ENCODE measurements at places on chromosomes 2 and 18.

DNA sequence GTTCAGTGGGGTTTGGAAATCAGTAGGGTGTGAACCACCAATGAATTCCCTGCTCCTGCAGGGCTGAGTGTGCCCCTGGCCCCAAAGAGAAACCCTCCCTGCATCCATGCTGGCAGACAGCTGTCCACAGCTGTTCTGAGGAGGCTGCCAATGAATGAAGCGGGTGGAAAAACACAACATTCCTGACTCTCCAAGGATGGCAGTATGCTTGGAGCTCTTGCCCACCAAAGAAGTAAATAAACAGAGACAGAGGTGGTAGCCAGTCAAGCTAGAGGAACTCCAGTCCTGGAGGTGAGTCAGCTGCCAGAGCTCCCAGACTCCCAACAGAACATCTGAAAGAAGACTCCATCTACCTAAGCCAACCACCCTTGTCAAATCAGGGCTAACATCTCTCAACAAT, 6.2 kb downstream of the ZBTB7C start:
- no peak for DNase-seq

DNA sequence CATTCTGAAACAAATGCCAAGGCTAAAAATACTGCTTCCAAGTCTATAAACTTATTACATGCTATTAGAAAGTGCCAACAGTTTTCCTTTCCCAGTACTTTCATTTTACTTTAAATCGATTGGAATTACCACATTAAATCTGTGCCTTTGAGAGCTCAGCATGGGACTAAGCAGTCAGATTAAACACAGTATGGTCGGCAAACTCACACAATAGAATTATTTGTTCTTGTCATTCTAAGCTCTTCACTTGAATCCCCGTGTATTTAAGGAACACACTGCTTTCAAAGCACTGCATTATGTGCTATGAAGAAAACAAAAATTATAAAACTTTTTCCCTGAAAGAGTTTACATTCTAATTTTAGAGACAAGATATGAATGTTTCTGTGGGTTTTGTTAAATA, 444.4 kb upstream of the SLC39A10 start:
- no peak for DNase-seq

- DNase-seq = no peak
Observed at GRCh38 chr2:236041616-236042015, 126.6 kb downstream of the GBX2 start.

GRCh38 chr2:217647925-217648324, 354.9 kb downstream of the TNS1 start:
- DNase-seq = no peak

DNA sequence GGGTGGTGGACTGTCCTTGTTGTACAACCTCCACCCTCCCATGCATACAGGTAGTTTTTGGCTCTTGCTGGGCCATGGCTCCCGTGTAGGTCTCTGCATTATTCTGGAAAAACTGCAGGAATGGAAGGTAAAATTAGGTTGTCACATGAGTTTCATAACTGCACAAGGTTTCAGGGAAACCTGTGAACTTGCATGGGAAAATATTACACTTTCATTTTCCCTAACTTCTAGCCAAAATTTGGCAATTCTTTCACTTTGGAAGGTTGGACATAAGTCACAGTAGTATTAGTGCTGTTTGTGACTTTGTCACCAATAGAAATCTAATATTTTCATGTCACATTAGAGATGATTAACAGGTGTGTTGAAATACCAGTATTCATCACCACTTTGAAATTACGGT, 118.1 kb upstream of the MGAT5 start:
- no peak for DNase-seq

DNA sequence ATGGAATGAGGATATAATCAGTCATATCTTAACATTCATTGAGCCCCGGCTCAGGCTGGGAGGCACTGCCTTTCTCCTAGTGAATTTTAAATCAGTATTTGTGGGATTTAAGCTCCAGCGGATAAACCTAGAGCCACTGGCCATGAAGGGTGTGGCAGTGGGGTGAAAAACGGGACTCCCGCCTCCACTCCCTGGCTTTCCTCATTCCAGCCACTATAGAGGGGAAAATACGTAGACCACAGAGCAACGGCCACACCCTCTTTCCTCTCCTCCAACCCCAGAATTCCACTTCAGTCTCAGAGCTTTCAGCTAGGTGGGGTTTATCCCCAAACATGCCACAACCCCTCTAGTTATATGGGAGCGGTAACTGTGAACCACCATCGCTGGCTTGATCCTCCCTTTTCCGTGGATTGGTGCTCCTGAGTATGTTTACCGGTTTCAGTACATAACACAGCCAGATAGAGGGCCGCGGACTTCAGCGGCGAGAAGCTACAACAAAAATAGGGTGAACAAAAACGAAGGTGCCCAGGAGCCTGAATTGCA, 70.6 kb upstream of the ITGB6 start:
- no peak for DNase-seq

GRCh38 chr18:43271593-43272432, 5.5 kb downstream of the SYT4 start:
- no peak for DNase-seq

DNA sequence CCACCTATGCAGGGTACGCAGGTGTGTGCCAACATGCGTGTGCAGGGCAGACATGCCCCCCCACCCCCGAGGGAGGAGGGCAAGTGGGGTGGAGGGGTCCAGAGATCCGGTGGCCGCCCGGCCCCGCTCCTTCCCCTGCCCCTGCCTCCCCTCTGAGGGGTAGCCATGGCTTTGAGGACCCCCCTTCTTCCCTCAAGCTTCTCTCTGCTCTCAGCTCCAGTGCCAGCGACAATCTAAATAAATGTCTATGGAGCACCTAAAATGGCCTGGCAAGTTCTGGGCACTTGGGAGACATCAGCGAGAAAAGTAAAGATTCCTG, 91.9 kb downstream of the ZFP36L2 start:
- no peak for DNase-seq

DNA sequence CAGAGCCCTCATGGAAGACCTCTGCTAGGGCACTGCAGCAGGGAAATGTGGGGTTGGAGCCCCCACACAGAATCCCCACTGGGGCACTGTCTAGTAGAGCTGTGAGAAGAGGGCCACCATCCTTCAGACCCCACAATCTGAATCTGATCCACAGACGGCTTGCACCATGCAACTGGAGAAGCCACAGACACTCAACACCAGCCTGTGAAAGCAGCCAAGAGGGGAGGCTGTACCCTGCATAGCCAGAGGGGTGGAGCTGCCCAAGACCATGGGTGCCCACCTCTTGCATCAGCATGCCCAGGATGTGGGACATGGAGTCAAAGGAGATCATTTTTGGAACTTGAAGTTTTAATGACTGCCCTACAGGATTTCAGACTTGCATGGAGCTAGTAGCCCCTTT, 6.5 kb downstream of the CD226 start:
- no peak for DNase-seq

DNA sequence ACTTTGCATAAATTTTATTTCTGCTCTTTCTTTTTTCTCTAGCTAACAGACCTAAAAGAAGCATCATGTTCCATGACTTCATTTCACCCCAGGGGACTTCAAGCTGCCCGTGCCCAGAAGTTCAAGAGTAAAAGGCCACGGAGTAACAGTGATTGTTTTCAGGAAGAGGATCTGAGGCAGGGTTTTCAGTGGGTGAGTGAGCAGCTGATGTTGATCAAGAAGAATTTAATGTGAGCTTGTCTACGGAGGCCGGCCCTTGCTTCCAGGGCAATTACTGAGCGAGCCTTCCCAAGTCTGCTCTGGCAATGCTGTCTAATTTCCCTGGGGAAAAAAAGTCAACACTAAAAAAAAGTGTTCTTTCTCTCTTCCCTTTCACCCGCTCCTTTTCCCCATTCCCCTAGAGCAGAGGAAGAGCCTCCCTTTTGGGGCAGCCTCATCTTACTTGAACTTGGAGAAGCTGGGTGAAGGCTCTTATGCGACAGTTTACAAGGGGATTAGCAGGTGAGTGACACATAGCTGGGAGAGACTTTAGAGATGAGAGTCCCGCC, 1.2 kb downstream of the CDK15 start:
- DNase-seq = no peak

DNA sequence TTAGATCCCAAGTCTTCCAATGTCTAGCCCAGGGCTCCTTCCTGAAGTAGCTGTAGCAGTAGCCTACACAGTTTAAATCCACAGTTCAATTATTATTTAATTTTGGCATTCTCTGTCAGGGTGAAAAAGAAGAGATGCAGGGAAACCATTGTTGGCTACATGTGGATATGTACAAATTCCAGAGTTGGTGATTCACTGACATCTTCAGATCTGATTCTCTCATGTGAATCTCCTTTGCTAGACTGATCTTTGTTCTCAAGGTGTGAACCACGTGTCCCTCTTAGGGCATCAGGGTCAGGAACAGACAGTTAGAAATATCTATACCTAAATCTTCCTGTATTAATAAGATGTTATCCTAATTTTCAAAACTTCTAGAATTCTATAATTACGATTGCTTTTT, 36.7 kb downstream of the ADCYAP1 start:
- DNase-seq = no peak

DNA sequence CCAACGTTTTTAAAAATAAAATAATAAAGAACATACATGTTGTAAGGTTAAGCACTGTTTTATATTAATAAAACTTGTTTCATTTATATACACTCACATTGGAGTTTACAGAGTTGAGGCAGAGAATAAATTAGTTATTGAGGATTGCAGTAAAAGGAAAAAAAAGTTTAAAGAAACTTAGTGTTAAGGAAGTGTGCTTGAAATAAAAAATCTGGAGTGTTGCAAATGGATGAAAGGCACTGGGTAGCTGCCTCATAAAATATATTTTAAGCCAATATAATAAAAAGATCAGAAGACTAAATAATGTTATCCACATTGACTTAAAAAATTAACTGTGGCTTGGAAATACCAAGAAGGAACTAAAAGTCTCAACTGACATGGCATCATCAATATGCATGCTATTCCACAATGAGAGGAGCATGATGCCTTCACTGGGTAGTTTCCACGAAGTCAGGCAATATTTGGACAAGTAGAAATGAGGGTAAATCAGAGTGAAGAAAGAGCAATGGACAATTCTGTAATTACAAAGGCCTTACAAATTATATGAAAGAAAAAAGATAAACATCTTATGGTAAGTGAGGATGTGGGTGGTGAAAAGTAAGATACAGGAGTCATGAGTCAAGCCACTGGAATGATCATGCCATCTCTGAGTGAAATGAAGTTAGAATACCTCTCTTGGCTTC, 2.5 kb downstream of the GALNT3 start:
- DNase-seq = no peak

- DNase-seq = no peak
Observed at GRCh38 chr2:1627628-1628381, 116.5 kb downstream of the PXDN start.

DNA sequence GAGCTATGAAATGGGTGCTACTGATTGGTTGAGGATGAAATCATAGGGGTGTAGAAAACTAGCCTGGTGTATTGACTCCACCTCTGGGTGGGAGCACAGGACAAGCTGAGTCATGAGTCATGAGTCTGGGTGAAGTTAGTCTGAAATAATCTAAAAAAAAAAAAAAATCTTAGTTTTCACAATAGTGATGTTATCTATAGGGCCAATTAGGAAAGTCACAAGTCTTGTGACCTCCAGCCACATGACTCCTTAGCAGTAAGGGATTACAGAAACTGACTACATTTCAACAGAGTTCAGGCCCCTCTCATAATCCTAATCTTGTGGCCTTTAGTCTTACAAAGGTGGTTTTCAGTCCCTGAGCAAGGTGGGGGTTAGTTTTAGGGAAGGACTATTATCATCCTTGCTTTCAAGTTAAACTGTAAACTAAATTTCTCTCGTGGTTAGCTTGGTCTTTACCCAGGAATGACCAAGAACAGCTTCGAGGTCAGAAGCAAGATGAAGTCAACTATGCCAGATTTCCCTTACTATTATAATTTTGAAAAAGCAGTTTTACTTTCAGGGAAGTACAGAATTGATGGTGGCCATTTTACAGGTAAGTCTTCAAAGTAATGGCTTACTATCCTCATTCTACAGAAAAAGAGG, 338.0 kb upstream of the GYPC start:
- no peak for DNase-seq

DNA sequence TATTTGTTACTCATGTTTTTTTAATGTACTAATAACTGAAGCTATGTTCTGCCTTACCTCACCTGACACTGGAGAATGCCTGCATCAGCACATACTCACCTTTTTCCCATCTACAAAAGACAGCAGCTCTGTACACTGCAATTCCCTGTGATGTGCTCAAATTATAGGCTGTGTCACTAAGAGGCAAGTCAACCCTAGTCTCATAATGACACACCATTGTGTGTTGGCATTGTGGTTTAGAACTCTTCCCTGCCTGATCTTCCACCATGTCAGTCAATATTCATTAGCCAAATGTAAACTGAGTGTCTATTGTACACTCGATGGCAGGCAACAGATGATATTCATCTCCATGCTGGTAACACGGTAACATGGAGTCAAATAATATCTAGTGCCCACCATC, 332.1 kb upstream of the TCF4 start:
- no peak for DNase-seq

DNA sequence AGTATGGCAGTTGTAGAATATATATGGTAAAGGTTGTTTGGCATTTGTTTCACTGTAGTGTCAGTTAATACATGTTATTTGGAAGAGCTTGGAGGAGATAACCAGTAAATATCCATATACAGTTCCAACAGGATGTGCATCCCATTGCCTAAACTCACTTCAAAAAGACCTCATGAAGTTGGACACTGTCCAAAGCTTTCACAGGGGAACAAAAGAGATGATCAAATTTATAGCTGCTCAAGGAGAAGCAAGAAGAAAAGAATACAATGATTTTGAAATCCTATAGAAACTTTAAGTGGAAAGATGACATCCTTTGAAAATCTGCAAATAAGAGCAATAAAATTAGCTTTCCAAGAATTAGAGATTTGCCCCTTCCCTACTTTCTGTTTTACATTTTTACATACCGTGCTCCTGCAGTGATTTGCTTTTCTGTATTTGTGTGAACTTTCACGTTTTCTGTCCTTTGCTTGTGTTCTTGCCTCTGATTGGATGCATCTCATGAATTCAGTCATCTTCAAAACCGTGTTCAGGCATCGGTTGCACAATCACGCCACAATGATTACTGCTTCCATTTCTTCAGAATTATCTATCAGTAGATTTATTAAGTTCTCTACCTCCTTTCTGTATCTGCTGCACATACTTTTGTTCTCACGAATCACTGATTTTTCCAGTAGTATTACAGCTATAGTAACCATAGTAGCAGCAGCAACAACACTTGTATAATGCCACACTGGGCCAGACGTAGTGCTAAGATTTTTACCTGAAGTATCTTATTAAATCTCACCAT, 83.8 kb downstream of the PARD3B start:
- DNase-seq = no peak

- DNase-seq = no peak
Observed at GRCh38 chr18:12048010-12048826, 45.4 kb upstream of the ANKRD62 start.

GRCh38 chr2:214035921-214036320, 374.9 kb upstream of the VWC2L start:
- DNase-seq = no peak

GRCh38 chr2:105442721-105443120, 43.9 kb upstream of the FHL2 start:
- no peak for DNase-seq

DNA sequence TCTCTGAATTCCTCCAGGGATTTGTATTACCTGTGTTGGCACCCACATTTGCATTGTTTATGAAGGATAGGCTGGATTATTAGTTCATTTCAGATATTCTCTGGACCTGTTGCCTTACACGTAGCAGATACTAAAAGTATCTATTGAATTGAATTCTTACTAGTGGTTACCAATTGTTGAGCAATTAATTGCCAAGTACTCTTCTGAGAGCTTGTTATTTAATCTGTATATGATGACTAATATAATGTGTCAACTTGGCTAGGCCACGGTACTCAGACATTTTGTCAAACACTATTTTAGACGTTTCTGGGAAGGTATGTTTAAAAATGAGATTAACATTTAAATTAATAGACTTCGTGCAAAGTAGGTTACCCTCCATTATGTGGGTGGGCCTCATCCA, 2.5 kb upstream of the SPP2 start:
- no peak for DNase-seq

GRCh38 chr2:74845991-74846390, 12.1 kb downstream of the HK2 start:
- no peak for DNase-seq

Measured in stimulated activated CD4-positive, alpha-beta T cell treated with anti-CD3 and anti-CD28 coated beads, Interleukin-12 subunit alpha, Interleukin-12 subunit beta, amount 100 ng/mL, for 4 hours (primary cell).